Progenitor cell of endocrine pancreas (in vitro differentiated cells): ENCODE measurements at places on chromosomes 16 and 17. TPM values are rescaled to one million over a fixed set of nuclear protein-coding genes. Genes with fewer than 3 reads are reported as not detected.

DNA sequence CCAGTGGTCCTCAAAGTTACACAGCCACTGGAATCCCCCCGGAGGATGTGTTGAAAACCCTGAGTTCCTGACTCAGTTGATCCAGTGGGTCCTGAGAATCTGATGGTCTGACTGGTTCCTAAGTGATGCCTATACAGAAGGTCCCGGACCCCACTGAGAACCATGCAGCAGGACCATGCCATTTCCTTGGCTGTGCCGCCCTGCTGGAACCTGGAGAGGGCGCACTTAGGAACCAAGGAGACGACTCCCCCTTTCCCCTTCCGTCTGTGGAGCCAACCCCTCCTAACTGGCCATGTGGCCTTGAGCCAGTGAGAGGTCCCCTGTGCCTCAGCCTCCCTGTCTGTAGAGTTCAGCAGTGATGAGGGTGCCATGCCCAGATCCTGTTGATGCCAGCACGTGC is 22.0 kb downstream of the C16orf74 start:
- DNase-seq, result no peak

- no peak for DNase-seq
Measured at GRCh38 chr16:85550953-85551924, 61.9 kb upstream of the GSE1 start.

- DNase-seq, result no peak
Measured at GRCh38 chr17:28646039-28646754, 1.2 kb upstream of the BLTP2 start.

Gene SSTR5
- 1.0 and 1.4 TPM in 2 replicates for total RNA-seq

DNA sequence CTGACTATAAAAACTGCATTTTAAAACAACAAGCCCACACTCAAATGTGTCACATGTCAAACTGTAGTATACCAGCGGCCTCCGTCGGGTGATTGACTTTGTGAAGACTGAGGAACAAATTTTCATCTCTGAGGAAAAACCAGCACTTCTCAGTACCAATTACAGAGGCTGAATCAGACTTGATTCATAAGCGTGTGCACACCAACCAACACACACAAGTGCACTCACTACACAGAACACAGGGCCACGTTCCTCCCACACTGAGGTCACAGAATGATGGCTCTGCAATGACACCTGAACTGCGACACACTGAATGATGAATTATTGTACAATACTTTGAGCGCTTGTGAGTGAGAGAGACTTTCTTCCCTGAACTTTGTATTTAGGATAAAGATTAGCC is 29.6 kb downstream of the XPO6 start:
- no peak for DNase-seq

DNA sequence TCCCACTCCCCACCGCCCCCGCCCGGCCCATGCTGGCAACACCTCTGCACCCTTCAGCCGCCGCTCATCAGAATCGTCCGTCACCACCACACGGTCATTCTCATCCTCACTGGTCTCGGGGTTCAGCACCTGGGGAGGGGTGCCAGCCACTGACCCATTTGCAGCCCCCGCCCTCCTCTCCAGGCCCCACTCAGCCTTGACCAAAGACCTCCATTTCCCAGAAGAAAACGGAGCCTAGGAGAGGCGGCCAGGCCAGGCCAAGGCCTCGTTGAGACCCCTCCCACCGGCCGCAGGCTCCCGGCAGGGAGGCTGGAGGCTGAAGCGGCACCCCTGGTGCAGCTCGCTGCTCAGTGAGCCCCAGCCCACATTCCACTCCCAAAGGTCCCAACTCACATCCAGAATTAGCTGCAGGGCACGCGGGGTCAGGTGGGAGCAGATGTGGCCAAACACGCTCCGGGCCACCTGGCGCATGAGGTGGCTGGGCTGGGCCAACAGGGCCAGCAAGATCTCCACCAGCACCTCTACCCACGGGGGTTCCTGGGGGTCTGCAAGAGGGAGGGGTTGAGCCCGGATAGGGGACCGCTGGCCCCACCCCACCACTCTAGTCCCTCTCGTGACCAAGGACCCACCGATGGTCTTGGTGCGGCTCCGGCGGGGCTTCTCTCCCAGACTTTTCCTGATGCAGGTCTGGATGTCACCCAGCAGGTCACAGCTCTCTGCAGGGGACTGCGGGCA is 9.8 kb downstream of the MYBBP1A start:
- DNase-seq, result no peak

Gene RHOT2
- 153 and 167 TPM in 2 replicates for total RNA-seq

DNA sequence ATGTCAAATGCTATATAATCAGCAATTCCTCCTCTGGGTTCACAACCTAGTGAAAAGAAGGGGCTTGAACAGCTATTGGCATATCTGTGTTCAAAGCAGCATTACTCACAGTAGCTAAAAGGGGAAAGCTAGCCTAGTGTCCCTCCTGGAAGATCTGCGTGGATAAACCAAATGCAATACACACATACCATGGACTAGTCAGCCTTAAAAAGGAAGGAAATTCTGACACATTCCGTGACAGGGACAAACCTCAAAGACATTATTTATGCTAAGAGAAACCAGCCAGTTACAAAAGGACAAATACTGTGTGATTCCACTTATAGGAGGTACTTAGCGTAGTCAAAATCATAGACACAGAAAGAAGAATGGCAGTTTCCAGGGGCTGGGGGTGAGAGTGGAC is 90.1 kb downstream of the XYLT1 start:
- DNase-seq, result no peak

- DNase-seq, result no peak
Measured at GRCh38 chr17:77631307-77631706, 327.2 kb upstream of the TNRC6C start.

Gene MYADML2
- not detected in 2 replicates for total RNA-seq

DNA sequence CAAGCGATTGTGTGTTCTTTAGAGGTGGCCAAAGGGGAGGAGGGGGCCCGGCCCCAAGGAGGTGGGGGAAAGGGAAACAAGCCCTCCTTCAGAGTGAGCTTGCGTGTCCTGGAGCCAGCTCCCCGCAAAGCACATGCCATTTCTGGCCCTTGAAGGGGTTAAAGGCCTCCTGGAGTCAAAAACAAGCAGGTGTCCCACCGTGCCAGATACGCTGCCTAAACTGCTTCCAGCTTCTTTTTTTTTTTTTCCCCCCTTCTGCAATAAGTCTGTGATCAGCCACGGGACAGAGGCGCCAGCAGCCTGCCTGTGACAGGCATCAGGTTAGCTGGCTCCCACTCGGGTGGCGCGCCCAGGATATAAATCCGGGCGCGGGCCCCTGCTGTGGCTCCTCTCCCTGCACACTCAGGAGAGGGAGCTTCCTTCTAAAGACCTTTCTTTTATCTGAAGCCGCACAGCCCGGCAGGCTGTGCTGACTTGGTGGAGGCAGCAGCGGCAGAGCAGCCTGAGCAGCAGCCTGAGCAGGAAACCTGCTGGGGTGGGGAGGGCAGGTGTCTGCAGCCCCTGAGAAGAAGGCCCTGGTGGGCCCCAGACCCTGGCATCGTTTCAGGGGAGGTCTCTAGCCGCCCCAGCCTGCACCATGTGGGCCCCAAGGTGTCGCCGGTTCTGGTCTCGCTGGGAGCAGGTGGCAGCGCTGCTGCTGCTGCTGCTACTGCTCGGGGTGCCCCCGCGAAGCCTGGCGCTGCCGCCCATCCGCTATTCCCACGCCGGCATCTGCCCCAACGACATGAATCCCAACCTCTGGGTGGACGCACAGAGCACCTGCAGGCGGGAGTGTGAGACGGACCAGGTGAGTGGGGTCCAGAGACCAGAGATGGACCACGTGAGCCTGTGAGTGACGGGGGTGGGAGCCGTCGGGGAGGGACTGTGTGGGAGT is at the start of gene WFIKKN2:
Gene WFIKKN2 (plus strand): TSS at position 286 of the 934 bp plus-strand sequence. CDS start 352 bp downstream, at position 638.
- DNase-seq, result no peak
